Activated naive CD8-positive, alpha-beta T cell treated with anti-CD3 and anti-CD28 coated beads for 36 hours (primary cell): ENCODE measurements at places on chromosomes 7 and 10. TPM values are rescaled to one million over a fixed set of nuclear protein-coding genes. Genes with fewer than 3 reads are reported as not detected.

CPA4 gene
- total RNA-seq = not detected

DGKB gene
- total RNA-seq = not detected

ARHGAP22 gene
- not detected for total RNA-seq

COBL gene
- total RNA-seq = not detected

ACSM6 gene
- total RNA-seq = not detected

HOXA4 gene
- not detected for total RNA-seq

SRRM3 gene
- not detected for total RNA-seq

WASHC2A gene
- total RNA-seq = 29.9 TPM

CALML5 gene
- not detected for total RNA-seq

SPDYE5 gene
- total RNA-seq = not detected

FAM131B gene
- total RNA-seq = 1.7 TPM

MAP3K8 gene
- total RNA-seq = 18.5 TPM

TMEM229A gene
- not detected for total RNA-seq

CRCP gene
- 34.8 TPM for total RNA-seq

NPFFR1 gene
- not detected for total RNA-seq

CYP2C18 gene
- total RNA-seq = not detected

ARHGEF35 gene
- 6.7 TPM for total RNA-seq

TFPI2 gene
- not detected for total RNA-seq

CCDC146 gene
- 0.90 TPM for total RNA-seq

PRSS37 gene
- total RNA-seq = not detected

MOGAT3 gene
- total RNA-seq = not detected

CCL26 gene
- total RNA-seq = not detected

UTF1 gene
- not detected for total RNA-seq

PPP1R17 gene
- total RNA-seq = not detected

PHKG1 gene
- 1.1 TPM for total RNA-seq

COA1 gene
- total RNA-seq = 82.1 TPM

LBX1 gene
- total RNA-seq = not detected

SPACDR gene
- total RNA-seq = 1.0 TPM

NEUROG3 gene
- 0.20 TPM for total RNA-seq

ATOH7 gene
- not detected for total RNA-seq

CYP3A4 gene
- total RNA-seq = not detected

RNF32 gene
- total RNA-seq = 0.62 TPM

ZNF467 gene
- total RNA-seq = 0.21 TPM

ZNF365 gene
- total RNA-seq = not detected

SHTN1 gene
- total RNA-seq = 0.08 TPM

AQP1 gene
- total RNA-seq = 0.10 TPM

BCCIP gene
- total RNA-seq = 156 TPM

KCNH2 gene
- 0.22 TPM for total RNA-seq

ADAM12 gene
- not detected for total RNA-seq

IKZF1 gene
- 220 TPM for total RNA-seq
